ENCODE measurements at places on chromosomes 4 and X.

GRCh38 chr4:2393353-2394270 is 24.8 kb downstream of the ZFYVE28 start:
- ATAC-seq: peak; percentile 24

- peak; percentile 52 for ATAC-seq
These were observed at the start of gene NSUN7 for GRCh38 chr4:40749717-40750460. Gene NSUN7, plus strand, starts transcription at chr4:40749955. Its CDS starts 739 bp downstream, at chr4:40750694.

- no peak for ATAC-seq
These were observed 83.8 kb upstream of the MAML3 start for GRCh38 chr4:140237616-140238350.

DNA sequence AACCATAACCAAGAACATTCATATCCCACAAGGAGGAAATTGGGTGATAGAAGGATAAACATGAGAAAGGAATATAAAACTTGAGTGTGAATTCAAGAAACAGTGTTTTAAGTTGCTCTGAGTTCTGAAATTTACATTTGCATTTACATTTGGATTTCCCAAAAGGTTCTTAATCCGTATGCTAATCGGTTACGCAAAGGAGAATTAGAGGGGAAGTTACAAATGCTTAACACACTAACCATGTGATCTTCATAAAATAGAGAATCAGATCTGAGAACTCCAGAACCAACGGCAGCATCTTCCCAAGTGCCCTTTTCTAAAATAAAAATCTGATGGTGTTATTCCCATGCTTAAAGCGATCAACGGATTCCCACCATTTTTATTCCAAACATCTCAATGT is 48.0 kb downstream of the PROM1 start:
- ATAC-seq: no peak

GRCh38 chrX:20128670-20129069 is 12.0 kb upstream of the MAP7D2 start:
- no peak for ATAC-seq

GRCh38 chr4:162891788-162892707 is 274.6 kb downstream of the NAF1 start:
- peak; percentile 70 for ATAC-seq

- ATAC-seq: no peak
These were observed 113.9 kb downstream of the AGTR2 start for GRCh38 chrX:116284400-116284799.

DNA sequence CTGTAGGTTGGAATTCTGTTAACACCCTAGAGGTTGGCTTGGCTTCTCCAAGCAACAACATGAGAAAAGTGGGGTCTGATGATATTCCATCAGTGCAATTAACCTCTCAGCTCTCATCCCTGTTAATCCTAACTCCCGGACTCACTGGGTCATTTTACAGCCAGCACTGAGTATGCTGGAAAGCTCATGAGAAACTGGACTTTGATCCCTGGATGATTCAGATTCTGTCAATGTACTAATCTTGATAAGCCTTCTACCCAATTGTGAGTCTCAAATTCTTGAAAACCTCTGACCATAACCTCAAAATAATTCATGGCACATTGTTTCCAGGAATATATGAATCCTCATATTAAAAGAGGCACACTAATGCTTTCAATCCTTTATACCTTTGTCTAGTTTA is 244.3 kb upstream of the DCAF8L1 start:
- no peak for ATAC-seq

DNA sequence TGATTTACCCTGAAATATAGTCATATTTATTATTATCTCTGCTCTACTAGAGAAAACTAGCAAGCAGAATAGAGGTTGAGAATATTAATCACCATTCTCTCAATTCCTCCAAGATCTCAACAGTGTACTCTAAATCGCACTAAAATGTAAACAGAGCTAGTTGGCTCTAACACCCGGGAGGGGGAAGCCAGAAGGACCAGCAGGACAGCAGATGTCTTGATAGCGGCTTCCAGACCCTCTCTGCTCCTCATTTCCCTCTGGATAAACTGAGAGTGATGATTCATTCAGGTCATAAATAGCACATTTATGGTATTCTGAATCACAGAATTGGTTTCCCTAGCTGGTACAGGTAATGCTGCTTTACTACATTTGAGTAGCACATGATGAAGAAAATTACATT is 82.5 kb downstream of the TBC1D9 start:
- ATAC-seq: no peak

DNA sequence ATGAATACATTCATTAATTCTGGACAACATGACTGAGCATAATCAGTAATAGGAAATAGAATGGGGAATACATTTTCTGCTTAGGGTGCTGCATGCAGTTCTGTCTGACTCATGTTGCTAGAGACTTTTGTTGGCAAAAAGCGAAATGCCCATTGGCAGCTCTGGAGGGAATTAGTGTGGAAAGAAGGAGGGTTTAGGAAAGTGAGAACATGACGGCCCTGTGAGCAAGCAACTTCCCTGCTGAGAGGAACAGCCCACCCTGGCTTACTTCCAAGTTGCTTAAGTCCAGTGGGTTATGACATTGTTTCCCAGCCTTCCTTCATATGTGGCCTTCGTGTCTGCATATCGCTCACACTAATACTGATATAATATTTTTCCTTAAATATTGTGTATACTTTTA is 13.8 kb downstream of the MAD2L1 start:
- ATAC-seq: no peak

- ATAC-seq: no peak
These were observed 30.4 kb upstream of the APELA start for GRCh38 chr4:164846566-164846965.
